Dermis blood vessel endothelial cell (primary cell): ENCODE measurements at places on chromosomes 16 and 17.

- DNase-seq = no peak
These were observed 222.9 kb downstream of the CDH8 start for GRCh38 chr16:61813339-61813738.

- no peak for DNase-seq
These were observed 88.3 kb upstream of the CCL1 start for GRCh38 chr17:34451313-34451712.

DNA sequence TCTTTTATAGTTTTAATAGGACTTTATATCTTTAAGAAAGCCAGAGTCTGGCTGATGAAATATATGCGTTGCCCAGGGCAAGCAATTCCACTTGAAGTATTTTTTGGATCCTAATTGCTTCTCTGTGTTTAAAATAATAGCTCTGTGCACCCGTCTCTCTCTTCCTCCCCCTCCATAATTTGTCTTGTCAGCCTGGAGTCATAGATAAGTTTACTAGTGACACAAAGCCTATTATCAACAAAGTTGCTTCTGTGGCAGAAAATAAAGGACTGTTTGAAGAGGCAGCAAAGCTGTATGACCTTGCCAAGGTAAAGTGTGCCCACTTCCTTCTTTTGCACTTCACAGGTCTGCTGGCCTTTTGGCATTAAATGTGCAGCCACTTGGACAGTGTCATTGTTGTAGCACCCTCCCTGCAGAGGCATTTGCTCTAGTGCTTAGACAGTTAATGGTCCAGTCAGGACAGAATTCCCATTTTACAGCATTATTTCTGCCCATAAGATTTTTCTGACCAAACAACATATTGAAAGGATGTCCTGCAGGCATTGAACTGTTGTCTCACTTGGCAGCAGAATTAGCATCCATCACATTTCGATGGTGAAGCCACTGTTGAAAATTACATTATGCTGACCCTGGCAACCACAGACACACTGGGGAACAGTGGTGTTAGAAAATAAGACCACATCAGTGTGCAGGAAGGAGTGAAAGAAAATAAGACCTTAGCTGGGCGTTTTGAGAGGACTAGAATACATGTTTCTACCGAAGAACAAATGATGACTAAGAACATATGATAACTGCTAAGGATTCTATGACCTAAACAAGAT is 28.4 kb upstream of the SLC12A3 start:
- no peak for DNase-seq

DNA sequence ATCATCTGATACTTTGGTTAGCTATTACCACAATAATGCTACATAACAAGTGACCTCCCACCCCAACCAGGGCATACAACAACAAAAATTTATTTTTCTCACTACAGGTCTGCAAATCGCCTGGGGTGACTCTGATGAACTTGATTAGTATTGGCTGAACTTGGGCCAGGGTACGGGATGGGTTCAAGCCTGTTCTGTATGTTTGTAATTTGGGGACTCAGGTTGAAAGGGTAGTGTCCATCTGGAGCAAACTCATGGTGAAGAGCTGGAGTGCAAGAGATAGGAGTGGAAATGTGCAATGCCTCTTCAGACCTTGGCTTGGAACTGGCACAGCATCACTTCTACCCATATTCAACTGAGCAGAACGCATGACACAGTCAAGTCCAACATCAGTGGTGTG is 16.3 kb upstream of the NKD1 start:
- no peak for DNase-seq

- DNase-seq = peak; percentile 24
These were observed 231.5 kb downstream of the MRTFB start for GRCh38 chr16:14302399-14303181.

DNA sequence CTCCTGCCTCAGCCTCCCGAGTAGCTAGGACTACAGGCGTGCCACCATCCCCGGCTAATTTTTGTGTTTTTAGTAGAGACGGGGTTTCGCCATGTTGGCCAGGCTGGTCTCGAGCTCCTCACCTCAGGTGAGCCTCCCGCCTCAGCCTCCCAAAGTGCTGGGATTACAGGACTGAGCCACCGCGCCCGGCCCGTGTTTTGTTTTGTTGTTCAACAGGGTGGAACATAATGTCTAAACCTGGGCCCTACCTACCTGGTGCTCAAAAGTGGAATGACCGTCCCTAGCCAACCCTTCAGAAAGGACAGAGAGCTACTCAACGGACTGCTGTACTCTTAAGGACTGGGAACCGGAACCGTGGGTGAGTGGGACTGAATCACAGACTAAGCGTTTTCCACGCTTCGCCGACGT is 772 bp upstream of the KIF22 start:
- no peak for DNase-seq

DNA sequence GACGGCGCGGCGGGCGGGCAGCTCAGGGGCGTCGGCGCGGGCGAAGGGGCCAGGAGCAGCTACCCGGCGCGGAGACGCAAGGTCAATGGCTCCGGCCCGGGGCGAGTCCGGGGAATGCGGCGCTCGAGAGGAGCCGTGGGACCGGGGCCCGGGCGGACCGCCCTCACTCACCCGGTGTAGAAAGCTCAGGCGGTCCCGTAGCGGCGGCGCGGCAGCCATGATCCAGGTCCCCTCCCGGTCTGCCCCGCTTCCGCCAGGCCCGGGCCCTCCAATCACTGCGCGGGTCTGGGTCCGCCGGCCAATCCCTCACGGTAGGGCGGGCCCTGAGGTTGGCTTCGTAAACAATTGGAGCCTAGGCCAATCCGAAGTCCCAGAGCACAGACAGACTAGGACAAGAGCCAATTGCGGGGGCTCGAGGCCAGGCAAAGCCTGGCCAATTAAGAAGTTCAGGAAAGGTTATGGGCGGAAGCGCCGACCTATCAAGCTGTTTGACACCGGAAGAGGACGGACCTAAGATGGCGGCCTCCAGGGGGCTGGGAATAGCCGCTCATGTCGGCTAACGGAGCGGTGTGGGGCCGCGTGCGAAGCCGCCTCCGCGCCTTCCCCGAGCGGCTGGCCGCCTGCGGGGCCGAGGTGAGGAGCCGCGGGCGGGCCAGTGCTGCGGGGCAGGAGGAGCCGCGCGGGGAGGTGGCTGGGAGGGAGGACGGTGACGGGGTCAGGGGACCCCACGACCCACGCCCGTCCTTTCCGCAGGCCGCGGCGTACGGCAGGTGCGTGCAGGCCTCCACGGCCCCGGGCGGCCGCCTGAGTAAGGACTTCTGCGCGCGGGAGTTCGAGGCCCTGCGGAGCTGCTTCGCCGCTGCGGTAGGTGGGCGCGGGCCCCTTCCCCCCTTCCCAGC is at the start of the genes NDUFAF8 and TEPSIN:
Gene NDUFAF8, plus strand, starts transcription at position 504 of the 899 bp plus-strand sequence. Its CDS starts 46 bp downstream, at position 550.
Gene TEPSIN, minus strand, starts transcription at position 241 of the 899 bp plus-strand sequence. Its CDS starts 22 bp downstream, at position 219.
- peak; percentile 99 for DNase-seq

- DNase-seq = no peak
These were observed 532.9 kb downstream of the MAF start for GRCh38 chr16:79067600-79067999.

- DNase-seq = no peak
These were observed 32.7 kb upstream of the NAT9 start for GRCh38 chr17:74808714-74809430.

DNA sequence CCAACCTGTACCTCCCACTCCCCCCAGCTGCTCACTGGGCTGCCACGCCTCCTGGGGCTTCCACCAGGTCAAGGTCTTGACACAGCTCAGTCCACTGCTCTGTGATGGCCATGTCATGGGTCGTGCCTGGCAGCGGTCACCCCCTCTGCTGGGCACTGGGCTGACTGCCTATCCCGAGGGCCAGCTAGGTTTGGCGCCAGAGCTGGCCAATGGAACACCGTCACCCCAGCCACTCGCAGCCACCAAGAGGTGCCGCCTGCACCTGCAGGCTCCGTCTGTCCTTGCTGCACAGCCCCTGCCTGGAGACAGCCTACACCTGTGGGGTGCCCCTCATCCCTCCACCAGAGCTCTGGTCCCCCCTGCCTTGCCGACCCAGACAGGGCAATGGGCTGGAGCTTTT is 4.5 kb upstream of the RAB40C start:
- no peak for DNase-seq

GRCh38 chr17:80118601-80119270 is 17.4 kb downstream of the GAA start:
- DNase-seq = no peak

GRCh38 chr16:58685084-58685449 is 497 bp upstream of the SLC38A7 start:
- no peak for DNase-seq

GRCh38 chr17:61393904-61394629 is 5.6 kb upstream of the TBX2 start:
- DNase-seq = no peak

DNA sequence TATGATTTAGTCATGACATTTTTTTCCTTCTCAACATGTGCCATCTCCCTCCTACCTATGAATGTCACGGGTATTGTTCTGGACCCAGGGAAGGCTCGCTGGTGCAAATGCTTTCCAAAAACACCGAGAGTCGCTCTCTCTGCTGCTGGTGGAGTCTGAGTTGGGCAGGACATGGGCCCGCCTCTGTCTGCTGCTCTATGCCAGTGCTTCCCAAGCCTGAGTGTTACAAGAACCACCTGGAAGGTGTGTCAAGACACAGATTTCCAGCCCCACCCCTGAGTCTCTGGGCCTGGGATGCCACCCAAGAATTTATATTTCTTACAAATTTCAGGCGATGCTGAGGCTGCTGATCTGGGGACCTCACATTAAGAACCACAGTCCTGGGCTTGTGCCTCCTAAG is 9.1 kb downstream of the JPH3 start:
- DNase-seq = no peak

GRCh38 chr16:73056921-73057290 is 9.0 kb upstream of the ZFHX3 start:
- no peak for DNase-seq

GRCh38 chr16:77611386-77611785 is 110.9 kb upstream of the NUDT7 start:
- DNase-seq = no peak

DNA sequence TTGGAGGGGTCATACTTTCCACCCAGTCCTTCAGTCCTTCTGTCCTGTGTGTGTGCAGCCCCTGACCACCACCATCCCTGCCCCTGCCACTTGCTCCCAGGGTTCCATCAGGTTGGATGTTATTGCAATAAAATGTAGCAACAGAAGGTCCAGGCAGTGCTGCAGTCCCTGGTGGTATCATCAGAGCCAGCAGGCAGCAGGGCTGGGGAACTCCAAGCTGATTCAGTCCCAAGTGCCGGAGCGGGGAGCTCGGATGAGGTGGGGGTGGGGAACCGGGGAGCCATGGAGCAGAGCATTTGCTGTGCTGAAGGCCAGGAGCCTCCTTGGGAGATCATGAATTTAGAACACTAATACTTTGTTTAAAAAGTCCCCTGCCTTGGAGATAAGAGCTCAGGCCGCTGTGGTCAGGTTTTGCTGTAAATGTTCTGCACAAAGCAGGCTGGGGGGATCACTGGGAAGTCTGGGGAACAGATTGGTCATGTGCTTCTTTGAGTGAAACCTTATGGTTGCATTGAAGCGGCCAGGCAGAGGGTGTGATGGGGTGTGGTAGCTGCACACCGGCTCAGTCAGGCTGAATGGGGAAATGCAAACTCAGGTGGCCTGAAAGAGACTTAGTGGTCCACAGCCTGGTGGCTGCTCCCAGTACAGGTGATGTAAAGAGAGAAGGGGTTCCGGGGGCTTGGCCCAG is 225.9 kb downstream of the SEC14L1 start:
- no peak for DNase-seq

DNA sequence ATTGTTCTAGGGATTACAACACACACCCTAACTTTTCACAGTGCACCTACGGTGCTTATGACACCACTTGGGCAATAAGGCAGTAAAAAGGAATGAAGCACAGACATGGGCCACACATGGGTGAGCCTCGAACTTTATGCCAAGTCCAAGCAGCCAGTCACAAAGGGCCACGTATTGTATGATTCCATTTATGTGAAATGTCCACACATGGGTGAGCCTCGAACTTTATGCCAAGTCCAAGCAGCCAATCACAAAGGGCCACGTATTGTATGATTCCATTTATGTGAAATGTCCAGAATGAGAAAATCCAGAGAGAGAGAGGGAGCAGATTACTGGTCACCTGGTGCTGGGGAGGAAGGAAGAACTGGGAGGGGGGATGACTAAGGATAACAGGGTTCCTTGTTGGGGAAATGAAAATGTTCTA is 22.2 kb downstream of the RMI2 start:
- no peak for DNase-seq

DNA sequence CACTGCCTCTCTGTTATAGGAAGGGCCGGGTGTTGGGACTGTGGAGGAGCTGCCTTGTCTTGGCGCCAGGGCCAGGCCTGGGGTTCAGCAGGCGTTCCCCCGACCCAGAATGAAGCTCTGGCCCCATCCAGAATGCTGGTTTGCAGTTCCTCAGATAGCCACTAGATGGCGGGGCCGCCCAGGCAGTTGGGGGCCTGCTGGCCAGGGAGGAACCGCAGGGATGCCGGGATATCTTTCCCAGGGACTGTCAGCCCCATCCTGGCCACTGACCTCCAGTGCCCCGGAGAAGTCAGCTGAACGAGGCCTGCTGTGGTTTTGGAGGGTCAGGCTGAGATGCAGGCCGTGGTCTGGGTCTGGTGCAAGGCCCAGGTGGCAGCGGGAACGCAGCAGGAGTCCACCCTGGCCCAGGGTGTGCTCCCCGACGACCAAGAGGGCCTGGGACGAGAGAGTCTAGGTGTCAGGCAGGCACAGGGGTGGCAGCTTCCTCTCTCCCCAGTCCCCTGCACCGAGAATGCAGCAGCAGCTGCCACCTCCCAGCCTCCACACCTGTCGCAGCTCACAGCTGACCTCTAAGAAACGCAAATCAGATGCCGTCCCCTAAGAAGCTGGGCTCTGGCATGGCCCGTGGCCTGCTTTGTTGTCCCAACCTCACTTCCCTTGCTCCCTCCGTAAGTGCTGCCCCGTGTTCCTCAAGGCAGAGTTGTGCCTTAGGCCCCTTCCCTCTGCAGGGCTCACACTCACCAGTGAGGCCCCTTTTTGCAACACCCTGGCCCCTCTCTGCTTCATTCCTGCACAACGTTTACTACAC is 51.2 kb downstream of the RMI2 start:
- peak; percentile 75 for DNase-seq

DNA sequence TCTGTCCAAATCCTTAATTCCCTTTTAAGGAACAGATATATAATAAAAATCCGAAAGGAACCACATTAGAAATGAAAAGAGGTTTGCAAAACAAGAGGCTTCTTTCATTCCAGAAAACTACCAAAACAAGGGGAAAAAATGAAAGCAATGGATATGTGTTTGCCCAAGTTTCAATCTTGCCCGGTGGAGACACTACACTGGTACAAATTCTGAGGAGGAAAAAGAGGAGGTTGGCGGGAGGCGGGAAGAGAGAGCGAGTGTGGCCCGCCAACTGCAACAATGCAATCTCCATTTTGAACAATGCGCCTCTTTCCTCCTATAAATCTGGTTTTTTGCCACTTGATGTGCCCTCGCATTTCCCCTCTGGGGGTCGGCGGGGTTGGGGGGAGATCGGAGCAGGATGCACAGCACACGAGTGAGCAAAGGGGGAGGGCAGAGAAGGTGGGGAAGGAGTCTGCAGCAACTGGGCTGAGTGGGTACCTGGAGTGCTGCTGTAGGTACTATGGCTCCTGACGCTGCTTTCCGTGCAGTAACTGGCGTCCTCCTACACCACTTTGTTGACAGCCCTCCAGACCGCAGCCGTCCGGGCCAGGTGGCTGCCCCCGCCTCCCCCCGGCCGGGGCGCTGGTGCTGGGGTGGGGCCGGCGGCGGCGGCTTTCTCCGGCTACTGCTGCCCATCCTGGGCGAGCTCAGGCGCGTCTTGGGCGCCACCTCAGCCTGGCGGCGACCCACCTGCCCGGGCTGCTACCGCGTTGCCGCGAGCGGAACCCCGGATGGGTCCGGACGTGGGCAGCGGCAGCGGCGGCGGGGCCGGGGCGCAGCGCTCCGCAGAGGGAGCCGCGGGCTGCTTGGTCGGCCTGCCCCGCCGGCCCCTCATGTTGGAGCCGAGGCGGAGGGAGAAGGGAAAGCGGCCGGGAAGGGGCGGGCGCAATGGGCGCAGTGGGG is 93.8 kb upstream of the PLEKHM1 start:
- peak; percentile 66 for DNase-seq
